ENCODE measurements at places on chromosomes 7 and 10.

DNA sequence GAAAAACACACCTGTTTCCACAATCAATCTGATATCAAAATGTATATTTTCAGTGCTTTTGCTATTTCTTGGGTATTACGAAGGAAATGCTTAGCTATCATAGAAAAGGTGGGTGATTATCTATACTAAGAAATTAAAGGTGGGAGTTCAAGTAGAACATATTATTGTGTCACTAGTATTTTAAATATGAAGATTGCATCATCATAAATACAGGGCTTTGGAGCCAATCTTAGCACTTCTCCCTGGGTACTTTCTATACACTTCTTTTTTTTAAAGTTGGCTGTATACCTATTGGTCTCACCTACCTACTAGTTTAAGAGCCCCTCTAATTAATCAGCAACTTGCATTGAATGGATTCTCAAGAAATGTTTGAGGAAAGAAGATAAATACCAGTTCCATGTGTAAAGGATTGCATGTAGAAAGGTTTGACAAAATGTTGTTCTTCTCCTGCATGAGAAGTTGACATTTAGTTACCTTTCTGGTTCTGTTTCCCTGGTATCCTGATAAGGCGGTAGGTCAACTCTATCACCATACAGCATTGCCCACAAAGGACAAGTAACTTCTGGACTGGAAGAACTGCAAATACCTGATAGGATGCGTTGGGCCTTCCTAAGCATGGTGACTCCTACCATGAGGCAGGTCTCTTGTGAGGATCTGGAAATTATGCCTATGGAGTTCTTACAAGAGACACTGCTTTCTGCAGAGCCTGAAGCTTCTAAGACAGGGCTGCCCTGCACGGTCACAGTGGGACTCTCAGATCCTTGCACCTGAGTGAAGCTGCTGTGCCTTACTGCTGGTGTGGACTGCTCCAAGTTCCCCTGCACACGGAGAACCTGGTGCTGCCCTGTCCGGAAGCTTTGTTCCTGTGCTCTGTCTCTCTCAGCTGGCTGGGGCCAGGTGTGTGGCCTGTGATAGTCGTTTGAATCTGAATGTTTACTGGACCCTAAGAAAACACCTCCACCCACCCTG lies 32.1 kb upstream of the PDSS1 start:
- DNase-seq, result no peak

- DNase-seq, result no peak
These were observed 69.7 kb upstream of the EXOC4 start for GRCh38 chr7:133183042-133183794.

GRCh38 chr7:75866114-75866488 lies 12.7 kb upstream of the RHBDD2 start:
- no peak for DNase-seq

- DNase-seq, result no peak
These were observed 6.9 kb upstream of the CYP51A1 start for GRCh38 chr7:92141161-92141560.

DNA sequence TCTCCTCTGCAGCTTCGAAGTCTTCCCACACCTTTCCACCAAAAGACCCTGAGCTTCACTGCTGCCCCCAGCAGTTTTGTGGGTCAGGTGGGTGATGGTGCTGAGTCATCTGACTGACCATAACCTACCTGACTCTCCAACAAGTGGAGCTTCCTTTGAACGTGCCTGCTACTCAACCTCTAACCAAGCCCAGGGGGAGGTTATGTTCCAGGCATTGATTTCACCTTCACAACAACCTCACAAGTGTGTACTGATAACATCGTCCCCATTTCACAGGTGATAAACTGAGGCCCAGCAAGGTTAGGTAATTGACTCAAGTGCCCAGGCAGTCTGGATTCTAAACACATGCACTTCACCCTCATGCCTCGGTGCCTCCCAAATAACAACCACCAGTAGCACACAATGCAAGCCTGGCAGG lies 66.7 kb downstream of the DLG5 start:
- DNase-seq, result no peak

DNA sequence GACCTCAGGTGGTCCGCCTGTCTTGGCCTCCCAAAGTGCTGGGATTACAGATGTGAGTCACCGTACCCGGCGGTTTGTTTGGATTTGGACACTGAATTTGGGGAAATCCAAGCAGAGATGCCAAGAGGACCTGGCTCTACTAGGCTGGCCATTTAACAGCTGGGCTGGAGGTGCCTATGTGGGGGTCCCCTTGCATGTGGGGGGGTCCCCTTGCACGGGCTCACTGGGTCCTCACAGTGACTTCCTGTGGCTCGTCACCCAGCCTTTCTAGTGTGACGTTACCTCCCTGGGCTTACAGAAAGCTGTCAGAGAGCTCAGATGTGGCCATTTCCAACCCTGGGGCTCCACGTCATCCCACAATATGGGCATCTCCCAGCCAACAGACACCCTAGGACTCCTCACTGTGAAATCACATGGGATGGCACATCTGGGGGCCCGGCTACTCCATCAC lies 49.3 kb upstream of the GNA12 start:
- DNase-seq, result no peak

DNA sequence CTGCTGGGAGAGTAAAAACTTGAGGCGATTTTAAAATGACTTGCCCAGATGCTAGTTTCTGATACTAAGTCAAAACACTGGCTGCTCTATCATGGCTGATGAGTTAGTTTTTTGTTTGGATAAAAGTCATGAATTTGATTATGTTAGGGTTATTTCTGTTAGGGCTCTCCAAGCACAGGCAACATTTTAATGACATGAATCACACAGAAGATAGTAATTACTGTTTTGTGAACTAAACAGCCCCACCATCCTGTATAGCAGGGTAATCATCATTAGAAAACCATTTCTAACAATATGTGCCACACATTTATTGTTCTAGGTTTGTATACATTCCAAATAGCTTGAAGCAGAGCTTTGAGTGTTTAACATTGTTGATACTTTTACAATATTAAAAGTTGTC lies 750.3 kb downstream of the ANKRD7 start:
- DNase-seq, result peak; percentile 1

DNA sequence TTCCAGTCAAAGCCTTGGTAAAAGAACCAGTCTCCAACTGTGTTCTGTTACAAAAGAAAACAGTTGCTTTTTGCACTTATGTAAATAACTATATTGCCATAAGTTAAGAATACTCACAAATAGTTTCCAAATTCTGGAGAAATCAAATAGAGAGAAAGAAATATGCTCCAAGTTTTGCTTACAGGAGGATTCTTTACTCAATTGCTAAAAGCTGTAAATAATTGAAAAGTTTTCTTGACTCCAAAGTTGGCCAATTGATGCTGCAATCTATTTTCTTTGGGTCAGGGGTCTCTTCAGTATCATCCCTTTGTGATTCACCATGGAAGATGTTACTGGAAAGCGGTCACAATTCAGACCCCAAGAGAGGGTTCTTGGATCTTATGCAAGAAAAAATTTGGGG lies 36.0 kb downstream of the NEURL1 start:
- no peak for DNase-seq

DNA sequence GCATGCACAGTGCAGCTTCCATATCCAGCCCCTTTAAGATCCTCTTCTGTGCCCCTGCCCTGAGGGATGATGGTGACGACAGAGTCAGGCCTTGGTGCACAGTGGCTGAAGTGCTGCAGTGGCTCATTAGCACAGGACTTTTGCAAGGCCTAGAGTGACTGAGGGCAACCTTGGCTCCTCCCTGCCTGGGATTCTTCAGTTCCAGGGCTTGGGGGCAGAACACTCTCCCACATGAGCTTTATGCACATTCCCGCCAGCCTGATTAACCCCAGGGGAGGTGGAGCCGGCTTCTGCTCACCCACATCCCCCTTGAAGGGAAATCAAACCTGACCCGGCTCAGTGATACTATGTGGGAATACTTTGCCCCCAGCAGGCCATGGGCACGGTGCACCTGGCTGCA lies 253.4 kb downstream of the GALNT17 start:
- no peak for DNase-seq

GRCh38 chr10:52853704-52854103 lies 81.1 kb upstream of the MBL2 start:
- DNase-seq, result no peak

DNA sequence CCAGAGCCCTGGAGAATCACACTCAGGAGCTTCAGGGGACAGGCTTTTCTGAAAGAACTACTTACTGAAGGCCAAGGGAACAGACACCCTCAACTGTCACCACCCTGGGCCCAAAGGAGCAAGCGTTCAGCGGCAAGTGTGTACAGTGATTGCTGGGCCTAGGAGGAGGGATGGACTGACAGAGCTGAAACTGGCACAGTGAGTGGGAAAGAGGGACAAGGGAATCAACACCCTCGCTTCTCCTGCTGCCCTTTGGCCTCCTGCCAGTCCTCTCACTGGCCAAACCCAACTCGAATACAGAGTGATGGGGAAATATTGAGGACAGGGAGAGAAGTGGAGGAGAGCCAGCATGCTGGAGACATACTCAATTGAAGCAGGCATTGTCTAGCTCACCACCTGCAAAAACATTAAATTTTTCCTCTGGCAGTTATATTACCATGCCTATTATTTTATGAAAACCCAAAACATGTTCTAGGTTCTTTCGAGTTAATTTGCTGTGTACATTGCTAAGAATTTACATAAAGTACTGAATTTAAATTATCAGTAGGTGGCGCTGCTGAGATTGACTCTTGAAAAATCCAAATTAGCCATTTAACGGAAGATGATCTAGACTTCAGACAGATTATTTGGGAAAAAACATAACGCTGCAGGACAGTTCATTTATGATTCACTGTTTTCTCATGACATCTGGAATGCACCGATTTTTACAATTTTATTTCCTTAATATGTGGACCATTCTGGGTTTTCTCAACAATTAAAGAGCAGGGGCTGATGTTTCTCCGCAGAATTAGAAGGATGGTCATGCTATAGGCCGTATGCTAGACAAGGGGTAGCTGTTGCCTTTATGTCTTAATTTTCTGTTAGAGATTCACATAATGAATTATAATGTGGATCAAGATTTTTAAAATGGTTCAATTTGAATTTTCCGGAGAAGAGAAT lies 14.7 kb upstream of the TMEM236 start:
- DNase-seq, result peak; percentile 37

GRCh38 chr7:157951300-157952049 lies 614.7 kb downstream of the DNAJB6 start:
- no peak for DNase-seq

DNA sequence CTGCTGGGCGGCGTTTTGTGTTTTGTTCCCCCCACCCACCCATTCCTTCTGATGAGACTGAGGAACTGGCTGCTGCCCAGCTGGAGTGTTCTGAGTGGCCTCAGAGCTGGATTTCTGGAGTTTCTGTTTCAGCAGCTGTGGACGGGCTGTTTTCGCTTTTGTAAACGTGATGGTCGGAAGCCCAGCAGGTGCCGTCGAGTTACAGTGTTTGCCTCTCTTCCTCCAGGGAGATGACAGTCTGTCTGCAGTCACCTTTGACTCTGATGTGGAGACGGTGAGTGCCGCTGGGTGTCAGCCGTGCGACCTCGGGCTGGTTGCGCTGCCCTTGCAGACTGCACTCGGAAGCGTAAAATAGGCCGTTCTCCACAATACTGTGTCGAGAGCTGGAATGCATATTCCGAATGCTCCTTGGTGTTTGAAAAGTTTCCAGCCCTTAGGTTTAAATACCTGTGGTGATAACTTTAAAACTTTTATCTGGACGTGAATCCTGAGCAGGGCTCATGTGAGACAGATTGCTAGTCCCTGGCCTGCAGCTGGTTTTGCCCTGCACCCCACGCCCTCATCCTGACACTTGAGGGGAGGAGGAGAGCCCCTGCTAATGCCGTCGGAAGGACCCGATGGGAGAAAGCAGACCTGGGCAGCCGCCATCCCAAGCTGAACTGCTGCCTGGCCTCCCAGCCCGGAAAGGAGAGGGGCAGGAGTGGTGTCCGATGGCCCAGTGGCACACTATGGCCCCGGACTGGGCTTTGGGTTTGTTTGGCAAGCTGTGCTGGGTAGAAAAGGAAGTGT lies 8.3 kb downstream of the IQCE start:
- peak; percentile 86 for DNase-seq

- no peak for DNase-seq
These were observed 168.2 kb upstream of the IGFBP3 start for GRCh38 chr7:46089281-46089680.

GRCh38 chr10:113547426-113547825 lies 5.4 kb upstream of the HABP2 start:
- DNase-seq, result no peak

GRCh38 chr10:21614000-21614399 lies 80.0 kb downstream of the MLLT10 start:
- no peak for DNase-seq

DNA sequence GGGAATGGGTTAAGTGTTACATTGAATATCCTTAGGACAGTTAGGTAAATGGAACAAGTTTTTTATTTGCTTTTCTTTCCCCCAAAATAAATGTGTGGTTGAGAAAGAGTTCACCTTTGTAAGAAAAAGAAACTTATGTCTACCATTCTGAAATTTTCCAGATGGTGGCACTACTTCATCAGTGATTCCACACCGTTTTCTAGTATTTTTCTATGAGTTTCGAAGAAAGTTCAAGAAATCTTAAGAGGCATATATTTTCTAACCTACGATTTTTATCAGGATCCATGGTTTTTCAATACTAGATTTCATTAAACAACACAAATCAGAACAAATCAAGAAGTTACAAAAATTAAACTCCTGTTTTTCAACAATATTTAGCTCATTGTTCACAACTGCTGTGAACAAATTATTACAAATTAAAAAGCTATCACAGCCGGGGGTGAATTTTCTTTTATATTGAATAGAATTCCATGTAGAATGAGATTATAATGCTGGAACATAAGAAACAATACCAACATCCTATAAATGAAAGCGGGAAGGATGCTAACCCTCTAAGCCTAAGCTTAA lies 163.1 kb upstream of the NPVF start:
- peak; percentile 80 for DNase-seq

- DNase-seq, result peak; percentile 78
These were observed 107.4 kb downstream of the ZEB1 start for GRCh38 chr10:31426401-31426800.

GRCh38 chr10:17113346-17113745 lies 16.3 kb downstream of the CUBN start:
- DNase-seq, result no peak
